Substantia nigra (tissue), 51 donors: ENCODE measurements at places on chromosomes 6 and 20.

GRCh38 chr6:26457264-26457805, 420 bp upstream of the BTN2A1 start:
- no peak for DNase-seq

- DNase-seq: no peak
Observed at GRCh38 chr6:91088515-91088914, 501.6 kb upstream of the MAP3K7 start.

DNA sequence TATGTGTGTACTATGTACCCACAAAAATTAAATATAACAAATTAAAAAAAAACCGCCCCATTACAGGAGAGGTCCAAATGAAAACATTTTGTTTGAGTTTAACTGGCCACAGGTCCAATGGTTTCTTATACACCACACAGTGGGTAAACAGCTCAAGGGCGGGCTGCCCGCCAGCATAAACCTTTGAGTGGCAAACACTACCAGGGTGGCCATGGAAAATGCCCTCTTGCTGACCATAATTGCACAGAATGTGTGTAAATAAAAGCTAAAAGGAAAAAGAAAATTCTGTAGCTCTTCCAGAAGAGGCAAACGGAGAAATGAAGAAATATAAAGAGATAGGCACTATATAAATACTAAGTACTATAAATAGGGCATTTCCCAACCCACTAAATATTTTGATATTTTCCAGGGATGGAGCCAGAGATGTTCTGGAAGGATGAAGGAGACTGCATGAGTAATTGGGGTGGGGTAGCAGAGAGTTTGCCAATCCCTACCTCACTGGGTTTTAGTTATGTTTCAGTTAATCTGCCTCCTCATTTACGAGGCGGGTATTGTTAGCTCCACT, 1.1 kb upstream of the CDC5L start:
- DNase-seq: no peak

DNA sequence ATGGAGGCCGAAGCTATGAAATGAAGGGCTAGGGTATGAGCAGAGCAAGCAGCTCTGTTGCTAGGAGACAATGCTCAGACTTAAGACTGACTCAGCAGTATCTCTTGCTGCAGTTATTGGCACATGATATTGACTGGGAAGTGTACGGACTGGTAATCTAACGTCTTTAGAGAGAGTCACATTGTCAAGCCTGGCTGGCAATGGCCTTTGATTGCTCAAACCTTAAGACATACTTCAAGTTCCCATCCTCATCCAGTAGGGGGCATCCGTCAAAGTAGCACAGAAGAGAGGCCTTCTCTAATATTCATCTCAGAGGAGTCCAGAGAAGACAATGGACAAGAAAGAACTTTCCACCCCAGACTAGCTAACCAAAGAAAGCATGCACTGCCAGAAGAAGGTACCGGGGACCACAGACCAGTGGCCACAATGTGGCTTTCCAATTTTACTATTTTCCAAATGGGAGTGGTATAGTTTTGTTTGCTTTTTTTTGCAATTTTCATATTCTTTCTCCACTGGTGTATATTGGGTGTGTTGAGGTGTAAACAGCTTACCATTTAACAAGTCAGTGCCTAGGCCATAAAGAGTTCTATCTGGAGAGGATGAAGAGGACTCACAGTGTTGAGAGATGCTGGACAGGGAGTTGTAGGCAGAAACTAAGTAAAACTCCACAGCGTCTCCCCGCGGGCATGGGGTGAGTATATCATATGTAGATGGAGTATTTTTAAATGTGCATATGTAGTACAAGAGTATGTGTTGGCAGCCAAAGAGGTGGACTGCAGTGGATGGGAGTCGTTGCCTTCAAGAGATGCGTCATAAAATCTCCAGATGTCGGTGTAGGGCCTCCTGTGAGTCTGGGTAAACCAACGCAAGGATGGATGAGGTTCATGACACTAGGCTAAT, 36.7 kb downstream of the LRFN2 start:
- peak; percentile 1 for DNase-seq

DNA sequence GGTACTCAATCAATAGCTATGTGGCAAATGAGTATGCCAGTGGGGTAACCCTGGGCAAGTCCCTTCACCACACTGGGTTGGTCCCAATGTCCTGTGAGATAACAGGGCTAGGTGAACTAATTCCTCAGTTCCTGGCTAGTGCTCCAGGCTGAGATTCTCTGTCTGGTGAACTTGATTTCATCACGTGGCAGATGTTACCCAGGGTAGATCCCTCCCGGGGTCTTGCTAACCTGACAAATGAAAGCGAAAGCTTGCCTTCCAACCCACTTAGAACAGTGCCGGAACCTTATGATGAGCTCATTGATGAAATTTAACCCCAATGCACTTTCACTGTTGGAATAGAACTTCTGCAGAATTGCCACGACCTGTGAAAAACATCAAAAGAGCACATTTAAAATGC, 6.6 kb upstream of the ANKRD60 start:
- no peak for DNase-seq

GRCh38 chr6:35931120-35931561, 10.2 kb upstream of the SRPK1 start:
- no peak for DNase-seq

- no peak for DNase-seq
Observed at GRCh38 chr6:108793516-108794251, 54.5 kb upstream of the ARMC2 start.

DNA sequence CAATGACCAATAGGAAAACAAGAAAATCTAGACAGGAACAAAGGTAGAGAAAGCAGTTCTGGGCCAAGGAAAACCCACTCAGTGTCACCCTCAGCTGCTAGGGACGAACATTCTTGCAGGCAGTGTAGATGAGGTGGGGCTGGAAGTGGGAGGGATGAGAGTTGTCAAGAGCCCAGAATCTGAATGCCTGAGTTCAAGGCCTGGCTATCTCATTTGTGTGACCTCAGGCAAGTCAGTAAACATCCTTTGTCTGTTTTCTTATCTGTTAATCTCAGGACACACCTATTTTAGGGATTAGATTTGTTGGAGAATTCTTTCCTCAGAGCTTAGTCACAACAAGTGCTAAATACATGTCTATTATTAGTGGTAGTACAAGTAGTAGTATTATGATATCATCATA, 50.9 kb upstream of the KIF16B start:
- no peak for DNase-seq

DNA sequence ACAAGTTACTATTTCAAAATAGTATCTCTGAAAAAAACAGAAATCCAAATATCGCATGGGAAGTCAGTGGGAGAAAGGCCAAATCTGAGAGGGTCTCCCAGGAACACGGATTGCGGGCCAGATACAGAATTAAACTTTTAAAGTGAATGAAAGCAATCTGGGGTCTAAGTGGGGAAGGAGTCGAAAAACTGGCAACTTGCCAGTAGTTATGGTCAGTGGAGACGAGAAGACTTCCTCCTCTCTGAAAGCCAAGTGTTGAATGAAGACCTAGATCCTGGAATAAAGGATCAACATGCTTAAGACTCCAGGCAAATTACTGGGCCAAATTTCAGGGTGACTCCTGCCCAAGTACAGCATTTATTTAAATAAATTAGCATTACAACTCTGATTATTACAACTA, 123.6 kb downstream of the BFSP1 start:
- no peak for DNase-seq

DNA sequence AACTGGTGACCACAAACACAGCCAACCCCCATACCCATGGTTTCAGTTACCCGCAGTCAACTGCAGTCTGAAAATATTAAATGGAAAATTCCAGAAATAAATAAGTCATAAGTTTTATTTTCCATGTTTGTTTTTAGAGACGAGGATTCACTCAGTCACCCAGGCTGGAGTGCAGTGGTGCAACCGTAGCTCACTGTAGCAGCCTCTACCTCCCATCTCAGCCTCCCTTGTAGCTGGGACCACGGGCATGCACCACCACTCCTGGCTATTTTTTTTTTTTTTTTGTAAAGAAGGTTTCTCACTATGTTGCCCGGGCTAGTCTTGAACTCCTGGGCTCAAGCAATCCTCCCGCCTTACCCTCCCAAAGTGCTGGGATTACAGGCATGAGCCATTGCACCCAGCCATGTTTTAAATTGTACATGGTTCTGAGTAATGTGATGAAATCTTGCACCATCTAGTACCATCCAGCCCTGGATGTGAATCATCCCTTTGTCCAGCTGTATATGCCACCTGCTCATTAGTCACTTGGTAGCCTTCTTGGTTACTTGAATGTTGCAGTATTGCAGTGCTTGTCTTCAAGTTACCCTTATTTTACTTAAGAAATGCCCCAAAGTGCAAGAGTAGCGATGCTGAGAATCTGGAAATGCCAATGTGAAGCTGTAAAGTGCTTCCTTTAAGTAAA, 14.5 kb downstream of the CSNK2A1 start:
- no peak for DNase-seq

DNA sequence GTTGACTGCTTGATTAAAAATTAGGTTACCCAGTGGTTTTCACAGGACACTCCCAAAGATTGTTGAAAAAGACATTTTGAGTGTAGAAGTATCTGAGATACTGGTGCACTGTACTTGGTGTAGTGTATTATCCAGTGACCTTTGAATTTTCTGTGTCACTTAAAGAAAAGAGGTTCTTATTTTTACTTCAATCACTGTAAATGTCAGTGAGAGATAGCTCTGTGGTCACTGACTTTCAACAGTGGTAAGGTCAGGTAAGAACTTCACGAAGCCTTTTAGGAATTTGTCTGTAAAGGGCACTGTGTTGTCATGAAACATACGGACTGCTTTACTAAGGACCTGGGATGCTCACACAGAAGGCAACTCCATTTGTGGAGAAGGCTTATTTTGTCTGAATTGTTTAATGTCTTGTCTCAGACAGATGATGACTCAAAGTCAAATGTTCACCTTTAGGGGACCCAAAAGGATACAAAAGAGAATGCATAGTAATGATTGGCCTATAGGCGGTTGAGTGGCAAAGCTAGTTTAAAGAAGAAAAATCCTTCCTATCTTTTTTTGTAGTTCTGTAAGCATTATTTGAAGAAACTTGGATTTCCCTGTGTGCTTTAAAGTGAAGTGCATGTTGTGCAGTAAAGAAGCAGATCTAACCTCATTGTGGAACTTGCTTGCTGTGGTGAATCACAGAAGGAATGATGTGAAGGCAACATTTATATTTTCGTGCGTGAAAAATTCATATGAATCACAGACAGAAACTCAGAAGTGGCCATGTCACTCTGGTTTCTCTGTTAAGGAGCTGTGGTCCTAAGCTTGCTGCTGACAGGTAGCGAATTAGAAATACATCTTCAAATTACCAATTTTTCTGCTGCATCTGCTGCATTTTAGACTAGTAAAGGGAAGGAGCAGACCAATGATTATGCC, 47.3 kb downstream of the ZFAND3 start:
- DNase-seq: no peak

DNA sequence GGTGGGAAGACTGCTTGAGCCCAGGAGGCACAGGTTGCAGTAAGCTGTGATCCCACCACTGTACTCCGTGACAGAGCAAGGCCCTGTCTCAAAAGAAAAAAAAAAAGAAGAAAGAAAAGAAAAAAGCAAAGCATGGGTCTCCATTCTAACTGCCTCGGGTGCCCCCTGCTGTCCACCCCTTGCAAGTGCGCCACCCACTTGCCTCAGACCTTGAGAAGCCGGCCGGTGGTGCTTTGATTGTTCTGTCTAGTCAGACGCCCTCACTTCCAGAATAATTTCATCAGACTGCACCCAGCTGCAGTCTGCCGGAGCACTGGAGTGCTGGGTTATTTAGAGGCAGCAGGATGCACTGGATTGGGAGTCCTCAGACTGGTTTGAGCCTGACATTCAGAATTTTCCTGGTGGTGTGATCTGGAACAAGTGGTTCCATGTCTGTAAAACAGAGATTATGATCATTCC, 17.6 kb upstream of the TM9SF4 start:
- no peak for DNase-seq

DNA sequence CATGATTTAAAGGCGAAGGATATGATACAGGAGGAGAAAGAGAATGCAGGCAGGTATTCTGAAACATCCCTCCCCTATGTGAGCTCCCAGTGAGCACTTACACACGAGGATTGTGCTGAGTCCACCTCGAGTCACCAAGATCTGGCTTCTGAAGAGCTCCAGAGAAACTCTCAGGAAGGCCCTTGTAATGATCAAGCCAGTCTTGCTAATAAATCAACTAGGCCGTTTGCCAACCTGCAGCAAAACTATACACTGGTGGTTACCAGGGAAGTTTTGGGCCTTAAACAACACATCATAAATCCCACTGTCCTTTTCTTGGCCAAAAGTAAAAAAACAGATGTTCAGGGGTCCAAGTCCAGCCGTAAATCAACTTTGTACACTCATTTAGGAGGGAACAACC, 79.2 kb downstream of the STXBP5 start:
- DNase-seq: no peak

DNA sequence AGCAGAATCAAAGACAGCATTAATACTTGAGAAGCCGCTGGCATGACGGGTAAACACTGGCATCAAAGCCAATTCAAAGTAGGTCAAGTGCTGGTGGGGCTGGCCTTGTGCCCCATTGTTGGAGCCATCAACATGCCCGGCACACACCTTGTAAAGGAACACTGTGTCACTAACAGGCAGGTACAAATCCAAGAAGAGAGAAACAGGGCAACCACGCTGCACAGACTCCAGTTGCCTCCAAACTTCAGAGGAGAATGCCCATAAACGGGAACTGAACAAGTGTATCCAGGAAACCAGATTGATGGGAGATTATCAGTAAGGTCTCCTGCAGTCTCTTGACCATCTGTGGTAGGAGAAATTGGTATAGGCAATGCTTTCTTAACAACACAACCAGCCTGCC, 127.0 kb upstream of the STXBP5 start:
- DNase-seq: peak; percentile 79

DNA sequence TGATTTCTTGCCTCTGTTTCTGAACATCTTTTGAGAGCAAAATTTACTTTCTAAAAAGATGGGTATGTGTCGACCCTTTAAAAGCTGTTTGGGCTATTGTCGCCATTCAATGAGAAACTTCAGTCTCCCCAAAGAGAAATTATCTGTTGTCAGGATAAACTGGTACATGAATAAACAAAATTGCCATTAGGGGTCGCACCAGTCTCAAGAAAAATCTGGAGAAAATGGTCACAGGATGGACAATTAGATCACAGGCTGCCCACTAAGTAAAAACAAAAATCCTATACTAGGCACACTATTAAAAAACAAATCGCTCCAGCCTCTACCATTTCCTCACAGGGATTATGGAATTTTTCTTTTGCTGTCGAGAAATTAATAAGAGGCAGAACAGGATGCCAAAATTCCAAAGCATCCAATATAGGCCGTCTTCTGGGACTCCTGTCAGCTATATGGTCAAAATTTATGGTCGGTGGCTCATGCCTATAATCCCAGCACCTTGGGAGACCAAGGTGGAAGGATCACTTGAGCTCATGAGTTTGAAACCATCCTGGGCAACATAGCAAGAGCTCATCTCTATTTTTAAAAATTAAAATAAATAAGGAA, 5.5 kb upstream of the HLA-E start:
- DNase-seq: no peak

DNA sequence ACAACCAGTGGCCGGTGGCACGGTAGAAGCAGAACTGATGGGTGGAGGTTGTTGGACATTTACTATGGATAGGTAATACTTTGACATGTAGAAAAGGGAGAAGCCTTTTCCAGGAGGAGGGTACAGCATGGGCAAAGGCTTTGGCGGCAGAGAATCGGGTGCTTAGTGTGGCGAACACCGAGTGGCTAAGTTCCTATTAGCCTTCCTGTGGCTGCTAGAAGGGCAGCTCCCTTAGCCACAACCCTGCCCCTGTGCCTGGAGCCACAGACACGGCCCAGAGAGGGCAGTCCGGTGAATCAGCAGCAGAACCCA, 37.9 kb upstream of the TGM2 start:
- no peak for DNase-seq

GRCh38 chr6:109794201-109794923, 103.3 kb downstream of the FIG4 start:
- no peak for DNase-seq

GRCh38 chr6:118746145-118746824, 94.9 kb upstream of the CEP85L start:
- DNase-seq: no peak
